ENCODE measurements at places on chromosomes 3 and 15.
A peak's percentile ranks its signal among the peaks of the same experiment; 100 is the strongest.

- no peak for DNase-seq
Measured at GRCh38 chr3:31581660-31582059, 48.9 kb downstream of the STT3B start.

GRCh38 chr15:42728560-42728959 lies 8.4 kb downstream of the CDAN1 start:
- DNase-seq: no peak

GRCh38 chr15:54519577-54519976 lies 541.3 kb downstream of the UNC13C start:
- no peak for DNase-seq

DNA sequence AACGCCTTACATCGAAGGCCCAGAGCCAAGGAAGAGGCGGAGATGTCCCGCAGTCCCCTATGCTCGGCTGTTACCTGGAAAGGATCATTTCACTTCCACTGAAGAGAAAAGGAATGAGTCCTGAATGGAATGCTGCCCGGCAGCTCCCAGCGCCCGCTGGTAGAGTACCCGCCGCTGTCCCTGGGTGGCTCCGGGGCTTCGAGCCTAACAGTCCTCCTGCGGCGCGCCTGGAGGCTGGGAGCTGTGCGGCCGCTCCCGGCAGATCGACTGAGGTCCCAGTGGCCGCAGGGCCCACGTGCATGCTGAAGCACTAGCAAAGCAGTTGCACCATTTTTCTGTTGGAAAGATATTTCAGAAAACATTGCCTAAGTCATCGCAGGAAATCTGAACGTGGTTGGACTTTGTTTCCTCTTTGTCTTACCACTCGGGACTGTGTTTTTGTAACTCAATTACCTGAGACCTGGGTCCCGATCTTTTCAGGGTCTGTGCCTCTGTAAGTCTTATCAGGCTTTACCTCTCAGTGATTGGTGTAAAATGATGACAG lies 984 bp downstream of the RNU6-1 start:
- DNase-seq: no peak

GRCh38 chr15:39623529-39623931 lies 42.7 kb downstream of the THBS1 start:
- peak; percentile 50 for DNase-seq

- no peak for DNase-seq
Measured at GRCh38 chr3:45509768-45510129, 84.8 kb upstream of the LIMD1 start.

- no peak for DNase-seq
Measured at GRCh38 chr3:53518495-53518981, 24.1 kb downstream of the CACNA1D start.

- DNase-seq: no peak
Measured at GRCh38 chr15:75786575-75786947, 56.7 kb upstream of the UBE2Q2 start.

DNA sequence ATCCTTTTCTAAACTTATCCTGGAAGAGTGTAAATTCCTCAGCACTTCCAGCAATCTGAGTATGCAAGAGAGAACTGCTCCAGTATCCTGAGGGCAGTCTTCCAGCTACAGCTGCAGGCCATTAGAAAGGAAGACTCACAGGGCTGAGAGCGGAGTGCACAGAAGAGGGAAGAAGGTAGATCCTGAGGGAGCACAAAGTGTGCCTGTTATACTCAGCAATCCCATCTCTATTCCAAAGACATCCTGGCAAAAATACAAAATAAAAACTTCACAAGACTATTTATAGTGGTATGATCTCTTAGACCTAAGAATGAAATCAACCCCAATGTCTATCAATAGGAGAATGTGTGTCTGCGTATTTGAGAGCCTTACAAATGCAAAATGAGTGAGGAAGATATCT lies 292.0 kb downstream of the ZIC1 start:
- DNase-seq: no peak

DNA sequence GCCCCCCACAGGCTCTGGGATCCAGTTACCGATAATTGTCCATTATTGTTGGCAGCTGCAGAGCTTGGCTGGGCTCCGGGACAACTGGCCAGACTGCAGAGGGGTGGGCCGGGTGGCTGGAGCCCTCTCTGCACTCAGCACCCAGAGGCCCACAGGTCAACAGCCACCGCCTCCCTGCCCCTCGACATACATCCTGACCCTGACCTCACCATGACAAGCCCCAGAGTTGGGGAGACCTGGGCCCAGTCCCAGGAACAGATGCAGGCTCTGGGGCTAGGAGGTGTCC lies 22.4 kb downstream of the PTH1R start:
- DNase-seq: no peak

GRCh38 chr3:36525115-36525801 lies 145.0 kb downstream of the STAC start:
- no peak for DNase-seq

DNA sequence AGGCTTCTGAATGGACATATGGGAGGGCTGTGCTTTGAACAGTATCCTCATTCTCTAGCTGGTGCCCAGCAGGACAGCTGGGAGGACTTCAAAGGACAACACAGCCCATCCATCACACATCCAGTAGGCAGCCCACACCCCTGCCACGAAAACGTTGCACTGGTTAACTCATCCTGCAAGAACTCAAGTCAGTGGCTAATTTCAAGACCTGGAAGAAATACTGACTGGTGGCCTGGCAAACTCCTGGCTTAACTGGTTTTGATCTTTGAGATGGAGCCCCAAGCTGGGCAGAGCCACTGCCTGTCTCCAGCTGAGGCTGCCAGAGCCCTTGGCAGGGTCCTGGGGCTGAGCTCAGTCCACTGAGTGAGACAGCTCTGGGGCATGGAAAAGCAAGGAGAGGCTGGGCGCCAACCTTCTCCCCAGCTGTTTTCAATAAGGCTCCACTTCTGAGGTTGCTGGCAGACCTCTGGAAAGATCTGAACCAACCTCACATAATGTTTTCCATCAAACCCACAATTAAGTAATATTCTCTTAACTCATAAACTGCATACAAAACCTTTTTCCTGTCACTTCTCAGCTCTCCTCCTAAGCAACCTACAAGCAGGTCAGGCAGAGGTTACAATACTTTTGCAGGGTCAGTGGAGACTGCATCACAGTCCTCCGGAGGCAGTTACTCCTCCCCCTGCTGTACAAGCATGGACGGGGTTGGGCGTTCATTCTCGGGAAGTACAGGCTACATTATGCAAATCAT lies 110.3 kb downstream of the MYLK start:
- DNase-seq: no peak

DNA sequence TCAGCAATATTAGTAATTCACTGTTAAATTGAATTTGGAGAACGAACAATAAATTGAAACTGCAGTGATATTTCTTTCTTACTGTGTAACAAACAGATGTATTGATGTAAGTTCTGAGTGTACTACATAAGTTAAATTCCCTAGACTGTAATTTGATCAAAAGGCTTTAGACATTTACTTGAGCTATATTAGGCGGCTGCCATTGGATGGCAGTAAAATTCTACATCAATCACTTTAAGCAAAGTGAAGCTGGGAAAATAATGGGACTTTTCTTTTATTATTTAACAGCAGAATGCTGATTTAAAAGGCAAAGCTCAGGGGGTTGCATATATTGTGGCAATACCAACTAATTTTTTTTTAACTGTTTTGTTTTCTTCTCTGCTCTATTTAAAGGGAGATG lies 212.6 kb upstream of the PLSCR5 start:
- DNase-seq: no peak

DNA sequence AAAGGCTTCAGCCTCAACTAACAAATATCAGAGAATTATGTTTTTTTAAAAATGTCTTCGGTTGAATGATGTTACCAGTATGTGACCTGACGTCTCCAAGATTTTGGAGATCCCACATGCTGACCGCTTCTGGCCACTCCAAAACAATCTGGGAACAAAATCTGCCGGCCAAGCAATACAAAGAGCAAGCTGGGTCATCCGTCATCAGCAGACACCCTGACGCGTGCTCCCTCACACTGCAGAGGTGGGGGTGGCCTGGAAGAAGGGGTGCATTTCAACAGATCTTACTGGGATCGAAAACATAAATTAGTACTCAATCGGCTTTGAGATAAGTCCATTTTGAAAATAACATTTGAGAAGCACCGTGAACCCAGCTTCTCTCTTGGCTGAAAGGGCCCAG lies 33.6 kb downstream of the HES1 start:
- no peak for DNase-seq

DNA sequence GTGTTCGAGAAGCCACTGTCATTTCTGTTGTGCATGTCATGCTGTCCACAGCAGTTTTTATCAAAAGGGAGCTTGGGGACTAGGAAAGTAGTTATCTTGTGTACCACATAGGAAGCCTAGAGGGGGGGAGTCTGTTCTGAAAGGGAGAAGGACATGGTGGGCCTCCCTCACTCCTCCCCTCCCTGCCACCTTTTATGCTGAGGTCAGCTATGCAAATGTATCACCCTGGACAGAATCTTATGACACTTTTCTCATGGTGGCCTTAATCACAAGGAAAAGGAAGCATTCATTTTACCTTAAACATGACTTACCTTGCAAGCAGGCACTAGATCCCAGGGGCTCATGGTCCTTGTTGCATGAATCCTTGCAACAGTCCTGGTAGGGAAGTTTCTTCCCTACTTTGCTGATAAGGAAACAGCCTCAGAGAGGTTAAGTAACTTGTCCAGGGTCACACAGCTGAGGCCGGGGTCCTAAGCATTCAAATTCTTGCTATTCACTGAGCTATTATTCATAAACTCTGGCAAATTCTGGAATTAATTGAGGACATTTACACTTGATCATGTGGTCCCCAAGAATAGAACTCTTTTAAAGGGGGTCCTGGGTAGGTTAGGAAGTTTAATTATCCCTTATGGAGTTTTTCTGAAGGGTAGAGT lies 81.1 kb upstream of the SLC6A1 start:
- DNase-seq: no peak

DNA sequence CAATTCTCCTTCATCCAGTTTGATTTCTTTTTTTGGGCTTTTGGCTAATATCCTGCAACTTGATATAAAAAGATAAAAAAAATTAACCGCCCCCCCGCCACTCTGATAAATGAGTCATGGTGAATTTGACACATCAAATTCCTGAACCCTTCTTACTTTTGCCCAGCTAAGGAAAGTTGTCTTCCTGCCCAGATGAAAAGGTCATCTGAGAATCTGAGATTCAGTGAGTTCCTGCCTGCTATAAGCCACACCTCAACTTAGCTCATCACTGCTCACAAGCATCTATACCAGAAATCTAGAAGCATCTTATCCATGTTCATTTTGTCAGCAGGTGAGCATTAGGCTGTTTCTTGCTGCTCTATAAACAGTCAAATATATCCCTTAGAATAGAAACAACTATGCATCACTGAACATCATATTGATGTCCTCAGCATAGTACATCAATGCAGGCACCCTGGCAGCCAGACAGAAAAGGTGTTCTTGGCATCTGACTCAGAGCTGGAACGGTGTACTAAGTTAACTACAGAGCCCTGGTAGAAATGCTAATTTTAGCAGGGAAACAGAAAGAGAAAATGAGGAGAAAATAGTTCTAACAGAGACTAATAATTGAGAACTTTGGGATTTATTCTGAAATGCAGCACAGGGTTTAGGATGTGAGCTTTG lies 77.1 kb downstream of the SEMA6D start:
- DNase-seq: no peak

- DNase-seq: no peak
Measured at GRCh38 chr15:81029414-81030300, 28.9 kb downstream of the TLNRD1 start.

GRCh38 chr3:30181178-30181465 lies 425.3 kb upstream of the TGFBR2 start:
- no peak for DNase-seq

- DNase-seq: no peak
Measured at GRCh38 chr15:68354923-68355322, 77.0 kb downstream of the ITGA11 start.

- DNase-seq: no peak
Measured at GRCh38 chr3:173553635-173554280, 156.2 kb downstream of the NLGN1 start.

Data from CD4-positive, alpha-beta T cell treated with Interferon gamma for 1 hour (primary cell).